ENCODE measurements at places on chromosomes 4 and X.

DNA sequence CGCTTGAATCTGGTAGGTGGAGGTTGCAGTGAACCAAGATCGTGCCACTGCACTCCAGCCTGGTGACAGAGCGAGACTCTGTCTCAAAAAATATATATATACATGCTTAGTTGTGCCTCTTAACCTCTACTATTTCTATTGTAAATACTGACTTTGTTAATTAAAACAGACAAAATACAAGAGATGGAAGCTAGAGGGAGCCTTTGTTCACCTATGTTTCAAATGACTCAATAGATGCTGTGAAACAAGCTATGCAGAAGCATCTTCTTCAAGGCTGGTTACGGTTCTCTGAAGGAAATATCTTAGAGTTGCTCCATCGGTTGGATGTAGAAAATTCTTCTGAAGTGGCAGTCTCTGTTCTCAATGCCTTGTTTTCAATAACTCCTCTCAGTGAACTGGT lies 6.2 kb downstream of the NCAPG start:
- peak; percentile 33 for DNase-seq

- DNase-seq = no peak
Observed at GRCh38 chrX:119228512-119229252, 7.4 kb upstream of the PGRMC1 start.

- no peak for DNase-seq
Observed at GRCh38 chrX:67207912-67208311, 335.9 kb upstream of the AR start.

GRCh38 chr4:54433686-54434085 lies 204.6 kb downstream of the PDGFRA start:
- DNase-seq = no peak

DNA sequence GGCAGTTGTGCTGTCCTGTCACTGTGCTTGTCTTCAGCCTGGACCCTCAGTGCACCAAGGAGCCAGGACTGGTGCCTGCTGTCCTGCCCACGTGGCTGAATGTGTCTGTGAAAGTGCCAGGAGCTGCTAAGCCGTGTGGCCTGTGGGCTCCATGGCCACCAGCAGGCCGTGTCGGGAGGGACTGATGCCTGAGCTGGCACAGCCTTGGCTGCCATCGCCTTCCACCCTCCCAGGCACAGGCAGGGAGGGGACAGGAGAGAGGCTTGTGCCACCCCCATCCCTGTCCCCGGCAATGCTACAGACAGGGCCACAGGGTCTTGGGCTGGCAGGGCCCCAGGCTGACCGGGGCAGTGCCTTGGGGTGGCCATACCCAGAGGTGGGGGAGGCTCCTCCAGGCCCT lies 24.8 kb downstream of the DOK7 start:
- no peak for DNase-seq

DNA sequence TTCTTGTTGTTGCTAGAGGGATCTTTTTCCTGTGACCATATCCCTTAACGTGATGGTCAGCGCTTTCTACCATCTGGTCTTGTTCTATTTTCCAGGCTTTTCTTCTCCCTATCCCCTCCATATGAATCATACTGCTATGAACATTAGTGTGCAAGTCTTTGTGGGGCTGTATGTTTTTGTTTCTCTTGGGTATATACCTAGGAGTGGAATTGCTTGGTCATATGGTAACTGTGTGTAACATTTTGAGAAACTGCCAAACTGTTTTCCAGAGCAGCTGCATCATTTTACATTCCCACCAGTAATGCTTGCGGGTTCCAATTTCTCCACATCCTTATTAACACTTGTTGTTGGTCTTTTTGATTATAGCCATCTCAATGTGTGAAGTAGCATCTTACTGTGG lies 121.4 kb downstream of the SPRY1 start:
- DNase-seq = no peak

GRCh38 chr4:169975131-169975837 lies 50.9 kb downstream of the MFAP3L start:
- no peak for DNase-seq

DNA sequence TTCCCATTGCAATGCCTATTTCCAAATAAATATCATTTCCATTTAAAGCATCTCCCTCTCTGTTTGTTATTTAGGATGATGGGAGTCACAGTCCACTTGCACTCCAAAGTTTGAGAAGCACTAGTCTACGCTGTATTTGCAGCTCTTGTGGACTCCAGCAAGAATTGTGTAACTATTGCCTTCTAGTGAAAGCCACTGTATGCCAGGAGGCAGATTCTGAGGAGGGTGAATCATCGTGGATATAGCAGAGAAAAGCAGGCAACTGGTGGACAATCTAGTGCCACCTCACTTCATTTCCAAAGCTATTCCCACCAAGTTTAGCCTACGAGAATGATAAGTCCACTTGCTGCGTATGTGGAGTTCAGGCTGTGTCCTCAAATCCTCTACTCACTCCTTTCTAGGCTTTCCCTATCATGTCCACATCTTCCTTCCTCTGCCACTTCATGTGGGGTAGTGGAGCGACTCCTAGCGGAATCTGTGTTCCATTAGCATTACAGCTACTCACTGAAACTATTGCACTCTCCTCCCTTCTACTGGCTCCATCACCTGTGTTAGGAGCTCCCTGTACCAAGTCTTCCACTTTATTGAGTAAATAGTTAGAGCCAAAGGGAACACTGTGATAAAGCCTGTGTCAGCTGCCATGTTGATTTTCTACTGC lies 501.8 kb upstream of the GALNT7 start:
- DNase-seq = no peak

DNA sequence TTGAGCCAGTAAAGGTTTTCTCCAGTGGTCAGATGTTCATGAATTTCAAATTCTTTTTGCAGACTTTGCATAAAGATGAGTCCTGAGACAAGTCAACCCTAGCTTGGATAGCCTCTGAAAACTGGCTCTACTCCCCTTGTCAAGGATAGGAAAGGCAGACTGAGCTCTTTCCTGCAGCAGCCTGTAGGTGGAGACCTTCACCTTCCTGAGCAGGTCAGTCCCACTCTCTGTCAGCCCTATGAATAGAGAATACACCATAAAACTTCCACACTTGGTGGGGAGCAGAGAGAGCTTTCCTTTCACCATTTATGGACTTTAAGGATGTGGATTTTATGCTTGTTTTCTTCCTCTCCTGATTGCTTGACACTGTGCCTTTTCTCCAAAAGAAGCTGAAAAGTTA lies 41.9 kb downstream of the PCDH19 start:
- peak; percentile 1 for DNase-seq

DNA sequence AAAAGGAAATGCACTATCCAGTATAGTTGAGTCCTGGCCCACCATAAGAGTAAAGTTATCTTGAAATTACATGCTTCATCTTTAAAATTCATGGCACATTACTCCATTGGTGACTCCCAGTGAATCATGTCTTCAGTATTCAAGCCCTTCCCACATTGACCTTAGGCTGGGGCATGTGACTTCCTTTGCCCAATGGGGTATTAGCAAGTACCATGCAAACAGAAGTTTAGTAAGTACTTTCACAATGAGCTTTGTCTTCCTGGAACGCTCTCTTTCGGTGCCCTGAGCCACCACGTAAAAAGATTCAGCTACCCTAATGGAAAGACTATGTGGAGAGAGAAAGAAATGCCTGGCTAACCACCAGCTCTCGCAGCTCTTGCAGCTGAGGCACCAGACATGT lies 235.4 kb downstream of the HNRNPD start:
- DNase-seq = no peak

GRCh38 chrX:119583431-119584059 lies 9.2 kb downstream of the UBE2A start:
- no peak for DNase-seq

- DNase-seq = no peak
Observed at GRCh38 chrX:43277879-43278278, 378.2 kb upstream of the MAOA start.

- no peak for DNase-seq
Observed at GRCh38 chr4:81214881-81215868, at the start of gene PRKG2. Gene PRKG2, minus strand, starts transcription at chr4:81215222. Its CDS starts 10,175 bp downstream, at chr4:81205047.

- no peak for DNase-seq
Observed at GRCh38 chrX:9662148-9662547, 103.5 kb downstream of the GPR143 start.

DNA sequence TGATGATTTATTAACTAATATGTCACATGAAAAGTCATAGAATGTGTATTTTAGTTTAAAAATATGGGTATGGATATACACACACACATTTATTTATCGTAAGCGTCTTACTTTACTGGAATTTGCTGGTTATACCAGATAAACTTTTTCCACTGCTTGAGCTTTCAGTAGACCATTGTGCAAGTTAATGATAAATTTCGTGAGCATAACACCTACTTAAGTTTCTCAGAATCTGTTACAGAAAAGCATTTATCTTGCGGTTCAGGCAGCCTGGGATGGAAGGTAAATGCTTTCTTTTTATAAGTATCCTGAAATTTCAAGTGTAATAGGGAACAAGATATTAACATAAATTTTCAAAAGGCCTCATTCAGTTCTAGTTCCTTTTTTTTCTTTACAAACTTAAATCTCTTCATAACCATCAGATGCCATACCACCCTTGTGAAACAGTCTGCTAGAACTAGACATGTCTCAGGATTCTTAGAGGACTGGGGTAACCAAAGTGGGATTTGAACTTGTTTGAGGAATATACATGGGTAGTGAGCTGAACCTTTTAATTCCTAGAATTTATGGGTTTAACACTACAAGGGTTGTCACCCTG lies 27.7 kb downstream of the ATP7A start:
- no peak for DNase-seq

GRCh38 chr4:40321574-40322275 lies 13.4 kb upstream of the CHRNA9 start:
- DNase-seq = no peak

- DNase-seq = no peak
Observed at GRCh38 chrX:8870411-8870810, 69.2 kb upstream of the FAM9A start.

DNA sequence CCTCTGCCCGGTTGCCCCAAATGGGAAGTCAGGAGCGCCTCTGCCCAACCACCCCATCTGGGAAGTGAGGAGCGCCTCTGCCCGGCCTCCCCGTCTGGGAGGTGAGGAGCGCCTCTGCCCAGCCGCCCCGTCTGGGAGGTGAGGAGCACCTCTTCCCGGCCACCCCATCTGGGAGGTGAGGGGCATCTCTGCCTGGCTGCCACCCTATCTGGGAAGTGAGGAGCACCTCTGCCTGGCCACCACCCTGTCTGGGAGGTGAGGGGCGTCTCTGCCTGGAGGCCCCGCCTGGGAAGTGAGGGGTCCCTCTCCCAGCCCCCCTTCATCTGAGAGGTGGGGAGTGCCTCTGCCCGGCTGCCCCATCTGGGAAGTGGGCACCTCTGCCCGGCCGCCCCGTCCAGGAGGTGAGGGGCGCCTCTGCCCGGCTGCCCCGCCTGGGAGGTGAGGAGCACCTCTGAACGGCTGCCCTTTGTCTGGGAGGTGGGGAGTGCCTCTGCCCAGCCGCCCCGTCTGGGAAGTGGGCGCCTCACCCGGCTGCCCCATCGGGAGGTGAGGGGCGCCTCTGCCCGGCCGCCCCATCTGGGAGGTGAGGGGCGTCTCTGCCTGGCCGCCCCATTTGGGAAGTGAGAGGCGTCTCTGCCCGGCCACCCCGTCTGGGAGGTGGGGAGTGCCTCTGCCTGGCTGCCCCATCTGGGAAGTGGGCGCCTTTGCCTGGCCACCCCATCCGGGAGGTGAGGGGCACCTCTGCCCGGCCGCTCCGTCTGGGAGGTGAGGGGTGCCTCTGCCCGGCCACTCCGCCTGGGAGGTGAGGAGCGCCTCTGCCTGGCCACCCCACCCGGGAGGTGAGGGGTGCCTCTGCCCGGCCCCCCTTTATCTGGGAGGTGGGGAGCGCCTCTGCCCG lies 10.6 kb downstream of the PABPC1L2A start:
- no peak for DNase-seq

GRCh38 chr4:88275516-88275915 lies 8.8 kb downstream of the PPM1K start:
- peak; percentile 16 for DNase-seq

GRCh38 chr4:3682236-3683076 lies 83.7 kb upstream of the ADRA2C start:
- no peak for DNase-seq

GRCh38 chr4:188177997-188178675 lies 38.9 kb downstream of the TRIML1 start:
- DNase-seq = no peak

DNA sequence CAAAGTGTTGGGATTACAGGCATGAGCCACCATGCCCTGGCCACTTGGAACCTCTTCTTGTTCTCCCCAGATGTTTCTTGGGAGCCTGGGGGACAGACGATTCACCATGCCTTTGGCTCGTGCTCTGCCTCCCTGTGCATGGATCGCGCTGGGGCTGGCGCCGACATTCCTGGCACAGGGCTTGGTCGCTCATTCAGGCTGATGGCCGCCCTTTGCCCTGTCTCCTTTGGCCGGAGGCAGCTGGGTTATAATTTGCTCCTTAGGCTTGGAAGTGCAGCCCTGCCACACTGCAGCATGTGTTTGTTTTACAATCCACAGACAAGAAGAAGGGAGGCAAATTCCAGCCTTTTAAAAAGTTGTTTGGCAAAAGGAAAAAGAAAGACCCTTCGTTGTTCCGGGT lies 115.3 kb downstream of the AASDH start:
- DNase-seq = no peak

GRCh38 chrX:48894891-48895290 lies 2.7 kb downstream of the TIMM17B start:
- DNase-seq = no peak

DNA sequence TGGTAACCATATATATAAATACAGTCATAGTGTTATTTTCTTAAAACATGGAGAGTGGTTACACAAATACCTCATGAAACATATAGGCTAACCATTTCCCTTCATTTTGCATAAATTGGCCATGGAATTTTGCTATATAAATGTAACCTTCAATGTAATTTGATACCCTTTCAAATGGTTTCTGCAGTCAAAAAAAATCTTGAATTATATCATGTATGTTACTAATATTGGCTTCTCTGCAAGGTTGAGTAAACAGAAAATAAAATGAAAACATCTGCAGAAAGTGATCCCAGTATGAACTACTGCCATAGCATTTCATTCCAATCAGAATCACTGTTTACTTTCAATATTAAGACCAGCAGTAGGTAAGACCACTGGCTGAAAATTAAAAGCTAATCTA lies 1165.9 kb upstream of the TENM3 start:
- DNase-seq = no peak

- no peak for DNase-seq
Observed at GRCh38 chr4:94371290-94371689, 28.7 kb upstream of the HPGDS start.

GRCh38 chrX:8546715-8547114 lies 82.1 kb downstream of the VCX3B start:
- DNase-seq = no peak

DNA sequence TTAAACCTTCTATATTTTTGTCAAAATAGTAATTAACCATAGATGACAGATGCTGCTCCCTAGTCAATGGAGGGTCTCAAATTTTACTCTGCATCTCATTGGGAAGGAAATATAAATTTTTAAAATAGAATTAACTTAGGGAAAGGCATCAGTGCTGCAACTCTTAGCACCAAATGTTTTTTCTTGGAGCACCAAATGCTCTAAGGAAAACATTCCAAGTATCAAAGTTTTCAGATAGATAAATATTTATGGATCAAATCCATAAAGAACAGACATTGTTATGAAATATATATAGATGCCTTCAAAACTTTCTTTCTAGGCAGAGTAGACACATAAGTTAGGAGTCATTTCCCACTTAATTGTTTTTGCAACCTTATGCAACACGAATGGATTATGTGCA lies 168.7 kb downstream of the ANTXR2 start:
- no peak for DNase-seq
